ENCODE measurements at places on chromosomes 6 and 20.

GRCh38 chr6:6584310-6585002 is 4.1 kb upstream of the LY86 start:
- no peak for DNase-seq

DNA sequence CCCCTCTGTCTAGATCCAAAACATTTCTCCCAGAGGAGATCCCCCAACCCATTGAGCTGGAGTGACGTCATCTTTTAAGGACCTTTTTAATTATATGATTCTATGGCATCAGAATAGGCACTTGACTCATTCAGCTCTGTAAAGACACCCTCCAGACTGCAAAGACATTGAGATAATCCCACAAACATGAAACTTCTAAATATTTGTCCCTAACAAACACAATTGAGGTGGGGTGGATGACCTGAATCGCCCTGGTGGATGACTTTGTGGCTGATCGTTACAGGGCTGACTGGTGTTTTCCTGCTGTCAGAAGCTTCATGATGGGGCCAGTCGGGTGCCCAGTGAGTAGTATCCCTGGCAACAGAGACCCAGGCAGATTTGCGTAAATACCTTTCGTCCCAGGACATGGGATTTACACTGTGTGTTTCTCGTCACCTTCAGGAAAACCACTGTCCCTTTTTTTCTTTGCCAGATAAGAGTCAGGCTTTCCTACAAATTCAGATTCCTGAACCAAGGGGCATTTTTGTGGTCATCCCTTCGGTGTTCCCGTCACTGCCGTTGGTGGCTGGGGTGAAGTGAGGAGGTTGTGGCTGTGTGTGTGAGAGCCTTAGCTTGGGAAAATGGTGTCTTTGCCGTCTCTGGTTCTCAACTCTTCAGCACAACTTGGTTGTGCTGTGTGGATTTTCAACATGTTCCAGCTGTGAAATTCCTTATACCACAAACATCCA is 5.3 kb upstream of the PCK1 start:
- no peak for DNase-seq

DNA sequence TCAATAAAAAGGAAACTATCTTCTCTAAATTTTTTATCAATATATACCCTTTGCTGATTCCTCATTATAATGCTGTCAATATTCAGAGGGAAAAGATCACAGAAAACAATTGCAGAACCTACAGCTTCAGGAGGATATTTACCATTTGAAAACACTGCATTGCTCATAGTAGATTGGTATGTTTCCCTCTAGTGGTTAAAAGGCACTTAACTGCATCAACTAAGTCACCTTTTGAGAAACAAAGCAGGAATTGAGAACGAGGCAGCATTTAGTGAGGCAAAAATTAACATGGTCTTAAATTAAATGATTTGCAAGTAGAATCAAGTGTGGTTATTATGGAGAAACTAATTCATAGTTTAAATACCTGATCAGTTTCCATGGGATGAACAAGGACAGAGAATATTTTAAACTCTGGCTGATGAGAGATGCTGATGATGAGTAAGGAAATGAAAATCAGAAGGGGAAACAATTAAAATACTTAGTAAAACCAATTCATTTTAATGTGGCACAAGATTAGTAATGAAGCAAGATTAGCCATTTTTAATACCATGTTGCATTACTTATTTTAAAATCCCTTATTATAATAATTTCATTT is 642.1 kb downstream of the EPHA7 start:
- peak; percentile 50 for DNase-seq

- DNase-seq = no peak
These were observed 45.7 kb upstream of the SMIM28 start for GRCh38 chr6:138331984-138332383.

GRCh38 chr6:136930528-136930927 is 8.4 kb downstream of the SLC35D3 start:
- DNase-seq = no peak

DNA sequence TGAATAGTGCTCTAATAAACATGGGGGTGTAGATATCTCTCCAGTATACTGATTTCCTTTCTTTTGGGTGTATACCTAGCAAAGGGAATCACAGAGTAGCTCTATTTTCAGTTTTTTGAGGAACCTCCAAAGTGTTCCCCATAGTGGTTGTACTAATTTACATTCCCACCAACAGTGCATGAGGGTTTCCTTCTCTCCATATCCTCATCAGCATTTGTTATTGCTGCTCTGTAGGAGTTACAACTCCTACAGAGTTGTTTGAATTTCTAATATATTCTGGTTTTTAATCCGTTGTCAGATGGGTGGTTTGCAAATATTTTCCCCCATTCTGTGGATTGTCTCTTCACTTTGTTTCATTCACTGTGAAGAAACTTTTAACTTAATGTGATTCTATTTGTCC is 207.9 kb downstream of the FUT9 start:
- no peak for DNase-seq

GRCh38 chr6:46098678-46099077 is 31.1 kb upstream of the ENPP4 start:
- DNase-seq = peak; percentile 11

DNA sequence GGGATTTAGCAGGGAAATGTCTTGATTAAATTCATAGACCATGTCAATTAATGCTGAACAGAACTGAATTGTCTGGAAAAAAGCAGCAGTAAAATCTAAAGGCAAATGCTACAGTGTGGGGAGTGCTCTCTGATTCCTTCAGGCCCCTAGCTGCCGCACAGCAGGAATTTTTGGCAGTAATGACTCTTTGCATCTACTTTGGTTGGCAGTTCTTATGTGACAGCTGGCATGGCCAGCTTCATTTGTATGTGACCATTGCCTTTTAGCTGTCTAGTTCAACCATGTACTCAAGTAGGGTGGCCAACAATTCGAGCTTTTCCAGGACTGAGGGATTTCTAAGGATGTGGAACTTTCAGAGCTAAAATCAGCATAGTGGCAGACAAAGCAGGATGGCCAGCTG is 499.1 kb upstream of the MAN1A1 start:
- no peak for DNase-seq

DNA sequence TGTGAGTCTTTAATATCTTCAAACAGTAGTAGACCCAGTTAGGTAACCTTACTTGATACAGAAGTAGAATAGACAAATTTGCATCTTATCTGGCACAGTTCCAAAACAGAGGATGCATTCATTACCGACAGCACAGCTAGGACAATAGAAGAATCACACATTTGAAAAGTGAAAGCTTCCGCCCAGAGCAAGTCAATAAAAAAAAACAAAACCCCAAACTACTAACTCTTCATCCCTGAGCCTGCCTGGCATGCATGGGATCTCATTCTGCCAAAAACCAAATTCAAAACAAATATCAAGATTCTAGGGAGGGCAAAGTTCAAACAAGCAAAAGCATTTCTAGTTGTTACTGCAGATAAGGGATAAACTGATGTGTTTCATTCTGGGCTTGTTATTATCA is 235.4 kb downstream of the BTBD9 start:
- DNase-seq = peak; percentile 10

- peak; percentile 57 for DNase-seq
These were observed at the start of gene LAMA4 for GRCh38 chr6:112253841-112254816. Gene LAMA4 (minus strand): TSS chr6:112254567. CDS start chr6:112254150, 417 bp downstream.

DNA sequence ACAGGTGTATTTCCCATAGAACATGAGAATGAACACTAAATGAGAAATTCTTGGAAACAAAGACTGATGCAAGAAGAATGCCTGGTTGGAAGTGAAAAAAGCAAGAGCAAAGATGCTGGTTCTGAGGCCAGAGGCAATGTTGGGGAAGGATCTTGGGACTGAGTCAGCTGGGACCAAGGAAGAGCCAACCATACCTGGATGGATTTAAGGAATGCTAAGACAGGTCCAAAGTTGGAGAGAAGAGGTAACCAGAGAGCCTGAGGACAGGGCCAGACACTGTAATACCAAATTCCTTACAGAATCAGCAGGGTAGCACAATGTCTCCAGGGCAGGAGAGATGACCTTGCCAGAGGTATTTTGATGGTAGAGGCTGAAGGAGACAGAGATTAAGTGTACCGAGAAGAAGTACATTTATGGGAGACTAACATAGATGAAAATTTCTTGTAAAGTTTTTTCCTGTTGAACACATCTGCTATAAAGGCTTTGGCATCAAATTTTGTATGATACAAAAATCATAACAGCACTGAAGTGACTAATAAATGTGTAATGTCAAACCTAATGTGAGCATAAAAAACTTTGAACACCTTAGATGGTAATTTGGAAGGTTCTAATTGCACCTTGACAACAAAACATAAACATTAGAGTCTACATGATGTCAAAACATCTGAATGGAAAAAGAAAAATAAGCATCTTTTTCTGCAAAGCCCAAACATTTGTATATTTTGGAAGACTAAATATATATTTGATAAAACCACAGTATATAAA is 221.7 kb upstream of the MARCKS start:
- no peak for DNase-seq

- no peak for DNase-seq
These were observed 22.7 kb upstream of the GGTLC1 start for GRCh38 chr20:24011282-24011681.

DNA sequence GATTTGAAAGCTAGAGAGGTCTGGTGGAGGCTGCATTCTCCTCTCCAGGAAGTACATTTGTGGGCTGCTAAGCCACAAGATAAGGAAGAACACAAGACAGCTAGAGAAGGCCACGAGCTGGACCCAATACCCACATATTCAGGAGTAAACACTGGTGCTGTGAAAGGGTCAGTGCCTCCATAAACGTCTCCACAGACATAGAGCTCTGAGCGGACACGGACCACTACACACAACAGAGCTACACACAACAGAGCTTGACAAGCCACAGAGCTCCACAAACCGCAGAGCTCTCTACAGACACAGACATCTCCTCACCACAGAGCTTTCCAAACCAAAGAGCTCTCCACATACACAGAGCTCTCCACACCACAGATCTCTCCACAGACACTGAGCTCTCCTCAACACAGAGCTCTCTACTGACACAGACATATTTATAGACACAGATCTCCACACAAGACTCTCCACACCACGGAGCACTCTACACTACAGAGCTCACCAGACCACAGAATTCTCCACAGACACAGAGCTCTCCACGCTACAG is 51.9 kb downstream of the ERMARD start:
- DNase-seq = no peak

GRCh38 chr20:18321976-18322950 is 33.9 kb downstream of the ZNF133 start:
- no peak for DNase-seq

GRCh38 chr6:3529232-3529631 is 72.4 kb upstream of the SLC22A23 start:
- no peak for DNase-seq

DNA sequence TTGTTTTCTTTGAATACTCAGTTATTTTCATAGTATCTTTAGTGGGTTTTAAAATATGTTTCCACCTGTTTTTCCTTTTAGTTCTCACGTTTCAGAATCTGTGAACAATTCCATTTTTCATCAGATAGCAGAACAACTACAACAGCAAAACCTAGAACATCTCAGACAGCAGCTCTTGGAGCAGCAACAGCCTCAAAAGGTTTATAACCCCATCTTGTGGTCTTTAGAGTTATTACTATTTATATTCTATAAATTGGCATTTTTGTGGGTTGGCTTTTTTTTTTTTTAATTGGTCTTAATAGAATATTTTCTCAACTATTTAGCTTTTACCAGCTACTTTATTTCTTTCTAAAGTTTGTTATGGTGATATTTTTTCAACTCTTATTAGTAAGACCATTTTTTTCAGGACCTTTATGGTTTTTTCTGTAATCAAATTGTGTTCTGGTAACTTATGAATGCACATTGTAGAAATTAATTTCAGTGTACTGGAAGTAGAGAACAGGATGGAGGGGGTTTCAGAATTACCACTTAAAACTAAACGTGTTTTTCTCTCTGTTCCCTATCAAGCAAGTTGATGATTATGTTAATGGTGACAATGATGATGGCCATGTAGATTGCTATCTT is 72.2 kb downstream of the SCAF8 start:
- DNase-seq = peak; percentile 27

DNA sequence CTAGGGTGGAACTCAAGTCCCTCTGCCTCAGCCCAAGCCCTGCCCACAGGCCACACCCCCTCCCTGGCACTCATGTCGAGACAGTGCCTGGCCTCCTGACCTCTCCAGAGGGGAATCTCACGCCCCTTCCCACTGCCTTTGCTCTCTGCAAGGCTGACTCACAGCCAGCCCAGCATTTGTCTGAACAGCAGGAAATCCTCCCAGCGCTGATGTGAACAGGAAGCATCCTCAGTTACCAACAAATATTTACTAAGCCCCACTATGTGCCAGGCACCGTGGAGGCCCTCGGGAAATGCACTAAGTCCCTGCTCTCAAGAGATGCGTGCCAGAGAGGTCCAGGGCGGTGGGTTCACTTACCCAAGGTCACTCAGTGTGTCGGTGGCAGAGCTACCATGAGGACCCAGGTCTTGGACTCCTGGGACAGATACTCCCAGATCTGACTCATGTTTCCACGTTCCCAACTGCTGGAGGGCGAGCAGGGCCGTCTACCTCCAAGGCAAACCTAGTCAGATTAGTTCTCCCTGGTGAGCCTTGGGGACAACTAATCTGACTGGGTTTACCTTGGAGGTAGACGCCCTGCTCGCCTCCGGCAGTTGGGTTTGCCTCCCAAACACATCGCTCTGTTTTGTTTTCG is 7.8 kb downstream of the ADA start:
- DNase-seq = peak; percentile 16

- no peak for DNase-seq
These were observed 13.3 kb downstream of the GSS start for GRCh38 chr20:34942301-34942700.

DNA sequence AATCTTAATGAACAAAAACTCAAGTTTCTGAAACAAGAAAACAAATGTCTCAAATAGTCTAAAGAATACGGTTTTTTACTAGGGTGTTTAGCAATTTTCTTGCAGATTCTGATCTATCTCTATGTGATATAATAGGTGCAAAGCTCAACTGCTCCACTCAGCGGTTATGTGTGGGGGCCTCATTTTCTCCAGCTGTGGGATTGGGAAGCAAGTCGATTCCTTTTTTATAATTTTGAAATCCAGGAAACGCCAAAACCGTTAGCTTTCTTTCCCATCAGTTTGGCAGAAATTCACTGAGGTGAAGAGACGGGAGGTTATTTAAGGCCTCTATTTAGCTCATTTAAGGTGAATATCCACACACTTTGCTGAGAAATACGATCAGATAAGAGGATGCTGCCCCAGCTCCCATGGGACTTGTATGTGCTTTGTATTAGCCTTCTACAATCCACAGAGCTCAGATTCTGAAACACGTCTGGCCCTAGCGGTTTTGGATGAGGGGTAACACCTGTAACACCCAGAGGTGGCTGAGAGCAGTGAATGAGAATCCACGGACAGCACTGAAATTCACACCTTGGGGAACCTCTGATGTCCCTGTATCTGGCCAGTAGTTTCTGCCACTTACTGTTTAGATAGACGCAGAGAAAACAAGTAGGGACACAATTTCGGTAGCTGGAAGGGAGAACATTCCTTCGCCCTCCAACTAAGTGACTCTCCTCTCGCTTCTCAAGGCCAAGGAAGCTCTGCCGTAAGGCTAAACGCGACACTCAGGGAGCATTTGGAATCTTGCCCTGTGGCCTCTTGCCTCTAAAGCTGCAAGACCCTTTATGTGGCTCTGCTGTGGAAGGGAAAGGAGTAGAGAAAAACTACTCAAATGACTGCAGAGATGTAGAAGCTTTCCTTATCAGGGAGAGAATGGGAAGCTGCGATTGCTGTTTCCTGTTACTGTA is 6.5 kb upstream of the BCAS4 start:
- DNase-seq = peak; percentile 84

GRCh38 chr6:17945111-17945510 is 42.3 kb downstream of the KIF13A start:
- no peak for DNase-seq

- peak; percentile 42 for DNase-seq
These were observed 309.1 kb downstream of the LMBRD1 start for GRCh38 chr6:69487688-69488087.
